Uterine smooth muscle cell (primary cell): ENCODE measurements at places on chromosomes 1 and 21. TPM values are rescaled to one million over a fixed set of nuclear protein-coding genes. Genes with fewer than 3 reads are reported as not detected.

Gene LCE4A
- total RNA-seq, result not detected in 2 replicates

Gene ESPN
- 0.62 TPM in 1 of 2 replicates, not detected in the other for total RNA-seq

Gene CRYAA
- total RNA-seq, result not detected in 2 replicates

Gene ZBTB8B
- under 0.01 TPM in 1 of 2 replicates, not detected in the other for total RNA-seq

Gene HSD3B1
- not detected in 2 replicates for total RNA-seq

Gene EPHX1
- total RNA-seq, result 8.0 and 21.7 TPM in 2 replicates

Gene CD247
- not detected in 2 replicates for total RNA-seq

Gene GBP7
- 0.12 TPM in 1 of 2 replicates, not detected in the other for total RNA-seq

Gene TRAF3IP3
- not detected in 2 replicates for total RNA-seq

Gene LMX1A
- total RNA-seq, result not detected in 2 replicates

Gene CD1B
- not detected in 2 replicates for total RNA-seq

Gene ALX3
- not detected in 2 replicates for total RNA-seq

Gene UTS2
- total RNA-seq, result 0.12 TPM in 1 of 2 replicates, not detected in the other

Gene RIPPLY3
- total RNA-seq, result not detected in 2 replicates

Gene DPYD
- 49.2 and 50.5 TPM in 2 replicates for total RNA-seq

Gene LAX1
- under 0.01 TPM in 1 of 2 replicates, not detected in the other for total RNA-seq

Gene RAB13
- total RNA-seq, result 70.1 and 78.1 TPM in 2 replicates

Gene TP73
- total RNA-seq, result under 0.01 and 0.12 TPM in 2 replicates

Gene HTR6
- total RNA-seq, result under 0.01 TPM in 1 of 2 replicates, not detected in the other

Gene KCND3
- under 0.01 and 0.25 TPM in 2 replicates for total RNA-seq

Gene PATJ
- 9.0 and 14.0 TPM in 2 replicates for total RNA-seq

Gene S100A1
- total RNA-seq, result not detected in 2 replicates

Gene SPATA46
- total RNA-seq, result 0.12 TPM in 1 of 2 replicates, not detected in the other

Gene PRAMEF27
- total RNA-seq, result not detected in 2 replicates

Gene PLA2G5
- not detected in 2 replicates for total RNA-seq

Gene CFAP107
- total RNA-seq, result 0.12 TPM in 1 of 2 replicates, not detected in the other

Gene LCE1D
- total RNA-seq, result not detected in 2 replicates

Gene LINGO4
- total RNA-seq, result under 0.01 TPM in 1 of 2 replicates, not detected in the other

Gene TGFBR3
- 12.0 and 16.5 TPM in 2 replicates for total RNA-seq

Gene OR2G6
- not detected in 2 replicates for total RNA-seq

Gene BTBD19
- total RNA-seq, result 5.4 and 12.0 TPM in 2 replicates

Gene TMEM234
- total RNA-seq, result 16.8 and 20.5 TPM in 2 replicates

Gene CAPZB
- total RNA-seq, result 158 and 172 TPM in 2 replicates

Gene PAQR6
- total RNA-seq, result 0.22 and 0.37 TPM in 2 replicates

Gene SGIP1
- 26.7 and 48.0 TPM in 2 replicates for total RNA-seq

Gene NBPF26
- 30.8 and 32.7 TPM in 2 replicates for total RNA-seq

Gene NDUFS5
- 508 and 624 TPM in 2 replicates for total RNA-seq

Gene CSMD2
- total RNA-seq, result 5.8 and 10.1 TPM in 2 replicates

Gene DCAF6
- 52.3 and 58.1 TPM in 2 replicates for total RNA-seq

Gene MROH7
- total RNA-seq, result 0.11 and 0.12 TPM in 2 replicates

Gene KISS1
- total RNA-seq, result 0.22 and 0.37 TPM in 2 replicates

Gene GCSAML
- total RNA-seq, result under 0.01 TPM in 1 of 2 replicates, not detected in the other

Gene SPOCD1
- 71.4 and 85.6 TPM in 2 replicates for total RNA-seq

Gene MPZ
- 0.87 and 1.00 TPM in 2 replicates for total RNA-seq

Gene CACNA1S
- not detected in 2 replicates for total RNA-seq

Gene KLHDC7A
- total RNA-seq, result not detected in 2 replicates

Gene LEMD1
- total RNA-seq, result 0.33 TPM in 1 of 2 replicates, not detected in the other

Gene PTPRC
- under 0.01 TPM in 1 of 2 replicates, not detected in the other for total RNA-seq

Gene NID1
- total RNA-seq, result 94.4 and 113 TPM in 2 replicates

Gene HAO2
- total RNA-seq, result not detected in 2 replicates
